Astrocyte (in vitro differentiated cells and primary cell): ENCODE measurements at places on chromosomes 2 and 18.

GRCh38 chr2:160989778-160990177 lies 170.4 kb upstream of the TANK start:
- DNase-seq: no peak

DNA sequence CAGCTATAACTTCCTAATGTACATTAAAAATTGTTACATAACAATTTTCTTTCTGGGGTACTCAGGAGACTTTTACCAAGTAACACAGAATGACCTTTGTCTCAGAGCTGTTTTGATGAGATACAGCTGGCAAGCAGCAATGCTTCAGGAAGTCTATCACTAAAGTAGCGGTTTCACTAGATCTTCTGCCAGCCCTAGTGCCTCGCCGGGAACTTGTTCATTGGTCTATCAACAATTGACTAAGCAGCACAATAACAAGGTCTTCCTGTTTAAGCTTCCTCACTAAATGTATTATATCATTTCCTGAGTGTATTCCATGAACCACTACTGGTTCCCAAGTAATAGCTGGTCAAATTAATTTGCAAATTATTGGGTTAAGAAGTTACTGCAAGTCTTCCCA lies 69.2 kb downstream of the TRIP12 start:
- peak; percentile 67 for DNase-seq

DNA sequence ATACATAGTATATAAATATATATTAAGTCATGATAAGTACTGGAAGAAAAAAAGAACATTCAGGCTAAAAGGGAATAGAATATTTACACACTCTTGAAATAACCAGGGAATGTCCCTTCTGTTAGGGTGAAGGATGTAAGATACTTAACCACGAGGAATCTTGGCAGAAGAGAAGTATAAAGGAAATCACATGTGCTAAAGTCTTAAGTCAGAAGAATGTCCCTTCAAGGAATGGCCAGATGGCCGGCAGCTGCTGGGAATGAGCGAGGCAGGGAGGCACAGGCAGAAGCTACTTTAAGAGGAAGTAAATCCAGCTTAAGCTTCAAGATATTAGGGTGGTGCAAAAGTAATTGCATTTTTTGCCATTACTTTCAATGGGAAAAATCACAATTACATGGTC lies 5.5 kb downstream of the CCDC102B start:
- DNase-seq: peak; percentile 91

- no peak for DNase-seq
Observed at GRCh38 chr18:31439807-31440325, 7.7 kb upstream of the DSG3 start.
